ENCODE measurements at places on chromosomes 7 and 10. TPM values are rescaled to one million over a fixed set of nuclear protein-coding genes. Genes with fewer than 3 reads are reported as not detected.

Gene MALRD1
- total RNA-seq, result not detected

Gene DHTKD1
- 23.6 TPM for total RNA-seq

Gene MYO1G
- 1.1 TPM for total RNA-seq

Gene ERVW-1
- total RNA-seq, result not detected

Gene IL15RA
- total RNA-seq, result 14.3 TPM

Gene SEPTIN14
- total RNA-seq, result not detected

Gene HOXA10
- total RNA-seq, result 0.16 TPM

Gene COBL
- 17.1 TPM for total RNA-seq

Gene SUGCT
- total RNA-seq, result 1.0 TPM

Gene LRRC17
- total RNA-seq, result 2.3 TPM

Gene OR2A5
- total RNA-seq, result not detected

Gene FUOM
- 6.6 TPM for total RNA-seq

Gene KLF14
- total RNA-seq, result 0.25 TPM

Gene PRKAG2
- 8.0 TPM for total RNA-seq

Gene EPHB6
- total RNA-seq, result 24.2 TPM

Data from pancreas (tissue), 10 donors.